ENCODE measurements at places on chromosomes 2 and 18. TPM values are rescaled to one million over a fixed set of nuclear protein-coding genes. Genes with fewer than 3 reads are reported as not detected.

- DNase-seq, result no peak
Observed at GRCh38 chr18:25817546-25818237, 272.7 kb downstream of the SS18 start.

The OTOS gene
- polyA plus RNA-seq, result not detected

GRCh38 chr2:138060301-138060635 is 96.0 kb downstream of the HNMT start:
- DNase-seq, result no peak

GRCh38 chr2:27372937-27373336 is 2.5 kb downstream of the SNX17 start:
- no peak for DNase-seq

The SCYGR4 gene
- not detected for polyA plus RNA-seq

The DSG2 gene
- 0.56 TPM for polyA plus RNA-seq

Data from naive thymus-derived CD4-positive, alpha-beta T cell (primary cell).